SW 1271 (cell line): ENCODE measurements at places on chromosomes 2 and 18.
A peak's percentile ranks its signal among the peaks of the same experiment; 100 is the strongest.

GRCh38 chr2:240284503-240285259 is 144.2 kb upstream of the OTOS start:
- no peak for DNase-seq

GRCh38 chr18:69186162-69186561 is 214.5 kb upstream of the DOK6 start:
- no peak for DNase-seq

GRCh38 chr2:36889795-36890194 is 76.5 kb downstream of the STRN start:
- DNase-seq: peak; percentile 97

DNA sequence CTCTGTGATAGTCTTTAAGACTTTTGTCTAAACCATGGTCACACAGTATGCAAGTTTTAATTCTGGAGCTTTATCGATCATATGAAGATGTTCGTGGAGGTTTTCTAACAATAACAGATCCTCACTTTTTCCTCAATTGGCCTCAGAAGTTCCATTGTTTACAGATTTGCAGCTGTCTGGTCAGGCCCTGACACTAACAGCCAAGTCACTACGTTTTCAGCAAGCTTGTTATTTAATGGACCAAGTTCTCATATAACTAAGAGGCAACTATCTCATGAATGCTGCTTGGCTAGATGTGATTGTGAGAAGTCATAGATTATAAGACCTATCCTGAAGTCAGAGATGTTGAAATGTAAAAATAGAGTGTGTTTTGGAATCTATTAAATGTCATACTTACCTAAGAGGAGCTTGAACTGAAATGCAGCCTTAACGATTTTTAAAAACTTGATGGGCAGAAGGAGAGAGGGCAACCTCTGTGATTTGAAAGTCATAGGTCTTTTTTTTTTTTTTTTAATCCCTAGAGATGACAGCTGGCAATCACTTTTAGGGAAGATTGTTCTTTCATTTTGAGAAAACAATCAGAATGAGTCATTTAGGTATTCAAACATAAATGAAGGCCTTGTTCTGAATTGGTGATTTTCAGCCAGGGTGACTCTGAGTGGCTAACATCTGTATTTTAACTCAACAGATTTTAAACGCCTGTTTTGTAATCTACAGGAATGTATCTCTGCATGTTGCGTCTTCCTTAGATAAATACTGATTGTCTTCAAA is 48.4 kb upstream of the NEMP2 start:
- DNase-seq: no peak

GRCh38 chr2:235206980-235207579 is 255.3 kb downstream of the SH3BP4 start:
- DNase-seq: no peak

DNA sequence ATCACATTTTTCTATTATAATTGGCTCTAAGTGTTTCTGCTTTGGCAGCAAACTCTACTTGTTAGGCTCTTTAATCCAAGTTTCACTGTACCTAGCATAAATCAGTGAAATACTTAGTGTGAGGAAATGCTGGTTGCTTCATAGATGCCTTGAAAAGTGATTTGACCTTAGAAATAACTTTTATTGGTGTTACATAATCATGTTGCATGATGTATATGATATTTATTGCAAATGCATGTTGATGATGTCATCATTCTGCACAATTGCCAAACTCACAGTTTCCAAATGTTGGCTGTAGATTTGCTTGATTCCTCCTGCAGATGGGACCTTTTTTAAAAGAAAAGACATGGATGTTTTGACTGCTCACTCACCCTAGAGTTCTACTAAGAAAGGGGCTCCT is 137.6 kb upstream of the BCL2L11 start:
- no peak for DNase-seq

DNA sequence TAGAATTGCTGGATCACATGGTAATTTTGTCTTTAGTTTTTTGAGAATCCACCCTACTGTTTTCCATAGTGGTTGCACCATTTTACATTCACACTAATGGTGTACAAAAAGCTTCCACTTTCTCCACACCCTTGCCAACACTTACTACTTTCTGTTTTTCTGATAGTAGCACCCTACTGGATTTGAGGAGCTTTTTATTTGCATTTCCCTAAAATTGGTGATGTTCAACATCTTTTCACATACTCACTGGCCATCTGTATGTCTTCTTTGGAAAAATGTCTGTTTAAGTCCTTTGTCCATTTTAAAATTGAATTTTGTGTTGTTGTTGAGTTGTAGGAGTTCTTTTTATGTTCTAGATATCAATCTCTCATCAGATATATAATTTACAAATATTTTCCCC is 3.5 kb downstream of the POLR1A start:
- no peak for DNase-seq

GRCh38 chr2:199848389-199849130 is 2.4 kb downstream of the FTCDNL1 start:
- DNase-seq: no peak

GRCh38 chr2:199070322-199070949 is 387.3 kb downstream of the SATB2 start:
- no peak for DNase-seq

- no peak for DNase-seq
These were observed 895.2 kb upstream of the ZEB2 start for GRCh38 chr2:145415151-145415550.

DNA sequence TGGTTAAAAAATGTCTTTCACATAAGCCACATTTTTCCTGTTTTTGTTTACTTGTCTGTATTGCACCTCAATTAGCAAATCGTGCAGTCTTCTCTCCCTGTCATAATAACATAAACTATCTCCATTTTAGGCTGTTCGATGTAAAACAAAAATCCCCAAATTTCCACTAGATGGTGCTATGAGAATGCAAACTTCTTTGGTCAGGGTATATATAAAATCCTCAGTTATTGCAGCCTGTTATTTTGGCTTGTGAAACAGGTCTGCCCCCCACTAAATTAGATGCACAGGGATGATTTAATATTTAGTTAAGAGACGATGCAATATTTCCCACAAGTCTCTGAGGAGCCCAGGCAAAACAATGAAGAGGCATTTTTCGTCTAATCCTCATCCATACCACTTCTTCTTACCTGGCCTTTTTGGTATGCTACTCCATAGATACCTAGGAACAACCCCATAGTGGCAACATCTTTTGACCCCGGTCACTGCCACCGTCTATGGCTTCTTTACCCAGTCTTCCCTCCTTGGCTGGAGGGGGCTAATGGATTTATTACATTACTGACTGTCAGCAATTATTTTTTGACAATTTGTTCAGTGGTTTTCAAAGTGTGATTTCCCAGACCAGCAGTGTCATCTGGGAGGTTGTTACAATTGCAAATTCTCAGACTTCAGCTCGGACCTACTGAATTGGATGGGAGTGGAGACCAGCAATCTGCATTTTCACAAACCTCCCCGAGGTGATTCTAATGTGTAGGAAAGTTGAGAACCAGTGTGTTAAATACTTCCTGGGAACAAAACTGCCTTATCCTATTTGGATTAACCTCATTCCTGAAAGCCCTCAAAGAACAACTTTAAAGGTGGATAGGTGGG is 117.4 kb upstream of the CWC22 start:
- DNase-seq: no peak

DNA sequence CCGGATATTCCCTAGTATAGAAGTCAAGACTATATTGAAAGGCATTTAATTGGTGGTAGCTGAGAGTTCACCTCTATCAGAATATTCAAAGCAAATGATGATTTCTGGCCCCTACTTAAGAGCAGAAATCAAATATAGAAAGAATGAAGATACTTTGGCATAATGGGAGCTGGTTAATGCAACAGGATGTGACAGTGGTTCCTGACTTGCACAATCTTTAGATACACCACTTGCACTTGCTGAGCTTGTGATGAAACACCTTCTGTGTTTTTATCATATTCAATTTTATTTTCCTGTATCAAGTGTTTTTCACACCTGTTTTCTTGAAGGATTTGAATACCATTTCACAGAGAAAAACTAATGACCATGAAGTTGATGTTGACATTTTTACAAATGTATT is 124.1 kb upstream of the CDH19 start:
- DNase-seq: no peak

- no peak for DNase-seq
These were observed 58.4 kb downstream of the SH3BP4 start for GRCh38 chr2:235010117-235010714.

DNA sequence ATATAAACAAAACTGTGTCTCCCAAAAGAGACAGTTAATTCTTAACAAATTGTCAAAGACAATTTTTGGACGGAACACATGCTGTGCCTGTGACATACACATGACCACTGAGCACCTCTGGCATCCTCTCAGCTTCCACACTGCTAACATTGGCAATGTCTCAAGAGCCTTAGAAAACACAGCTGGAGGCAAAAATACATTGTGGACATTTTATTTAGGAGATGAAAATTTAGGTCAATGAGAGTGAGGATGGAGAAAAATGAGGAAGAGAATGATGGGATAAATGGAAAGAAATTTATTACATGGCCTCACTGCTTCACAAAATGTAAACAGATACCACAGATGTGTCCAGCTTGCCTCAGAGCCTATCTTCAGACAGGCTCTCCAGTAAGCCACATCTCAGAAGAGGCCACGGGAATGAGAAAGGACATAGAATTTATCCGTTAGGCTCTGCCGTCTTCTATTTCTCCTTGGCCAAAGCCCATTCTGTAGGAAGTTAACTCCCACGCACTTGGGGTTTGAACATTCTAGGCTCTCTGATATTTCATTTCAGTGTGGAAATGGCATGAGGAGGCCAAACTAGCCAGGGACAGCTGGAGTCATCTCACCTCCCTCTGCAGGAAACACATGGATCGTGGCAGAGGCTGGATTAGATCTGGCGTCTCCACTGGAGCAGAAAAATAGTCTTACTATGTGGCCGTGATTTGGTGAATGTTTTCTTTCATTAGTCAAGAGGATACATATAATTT is 519.4 kb upstream of the DSEL start:
- no peak for DNase-seq

DNA sequence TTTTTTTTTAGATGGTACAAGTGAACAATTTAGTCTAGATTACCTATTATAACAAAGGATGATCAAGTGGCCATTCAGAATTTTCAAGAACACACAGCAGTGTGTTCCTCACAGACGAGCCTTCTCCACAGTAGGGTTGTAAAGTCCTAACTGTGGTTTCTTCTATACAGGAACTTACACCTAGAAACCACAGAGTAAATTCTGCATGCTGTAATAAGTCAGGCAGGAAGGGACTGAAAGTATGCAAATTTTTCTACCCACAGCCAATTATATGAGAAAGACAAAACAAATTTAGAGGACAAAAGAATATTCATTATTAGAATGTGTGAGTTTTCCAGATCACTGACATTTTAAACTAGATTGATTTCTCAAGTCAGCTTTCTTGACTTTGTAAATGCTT is 99.5 kb downstream of the RBMS1 start:
- no peak for DNase-seq

GRCh38 chr2:45259138-45259537 is 249.9 kb upstream of the SIX2 start:
- no peak for DNase-seq

- DNase-seq: peak; percentile 47
These were observed 97.9 kb upstream of the SERTAD2 start for GRCh38 chr2:64751286-64752260.

DNA sequence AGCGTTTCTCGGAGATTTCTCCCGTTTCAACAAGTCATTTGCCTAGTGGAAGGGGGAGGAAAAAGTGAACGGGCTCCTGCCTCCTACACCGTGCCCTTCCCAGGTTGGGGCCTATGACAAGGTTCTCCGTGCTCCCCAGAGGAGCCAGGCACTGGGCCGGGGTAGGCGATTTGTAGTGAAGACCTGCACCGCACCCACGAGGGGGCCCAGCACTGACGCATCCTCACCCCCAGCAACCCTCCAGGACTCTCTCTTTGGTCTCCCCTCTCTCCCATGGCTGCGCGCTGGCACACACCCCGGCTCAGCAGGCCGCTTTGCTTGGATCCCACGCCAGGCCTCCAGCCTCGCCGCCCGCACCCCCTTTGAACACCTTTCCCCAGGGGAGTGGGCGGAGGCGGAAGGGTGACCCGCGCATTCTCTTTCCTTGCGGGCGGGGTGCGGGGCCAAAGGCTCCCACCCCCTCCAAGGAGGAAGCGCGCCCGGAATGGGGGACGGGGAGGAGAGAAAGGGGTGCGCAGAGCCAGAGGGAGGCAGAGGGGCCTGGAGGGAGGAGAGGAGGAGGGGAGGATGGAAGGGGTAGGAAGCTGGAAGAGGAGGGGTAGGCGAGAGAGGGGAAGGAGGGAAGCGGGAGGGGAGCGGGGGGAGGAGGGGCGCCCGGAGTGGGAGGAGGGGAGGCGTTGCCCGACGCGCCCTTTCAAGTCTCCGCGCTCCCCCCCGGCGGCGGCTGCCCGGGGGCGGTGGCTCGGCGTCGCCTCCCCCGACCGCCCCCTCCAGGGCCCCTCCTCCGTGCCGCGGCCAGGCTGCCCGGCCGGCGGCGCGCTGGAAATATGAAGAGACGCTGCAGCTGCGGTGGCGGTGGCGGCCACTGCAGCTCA is at the start of gene APCDD1:
APCDD1 (plus strand) TSS at position 830 of the 875 bp plus-strand sequence. CDS start 347 bp downstream, outside the sequence.
- no peak for DNase-seq

GRCh38 chr2:220915092-220915623 is 656.9 kb downstream of the EPHA4 start:
- no peak for DNase-seq

- DNase-seq: no peak
These were observed 79.4 kb upstream of the SMAD7 start for GRCh38 chr18:49030138-49030537.

DNA sequence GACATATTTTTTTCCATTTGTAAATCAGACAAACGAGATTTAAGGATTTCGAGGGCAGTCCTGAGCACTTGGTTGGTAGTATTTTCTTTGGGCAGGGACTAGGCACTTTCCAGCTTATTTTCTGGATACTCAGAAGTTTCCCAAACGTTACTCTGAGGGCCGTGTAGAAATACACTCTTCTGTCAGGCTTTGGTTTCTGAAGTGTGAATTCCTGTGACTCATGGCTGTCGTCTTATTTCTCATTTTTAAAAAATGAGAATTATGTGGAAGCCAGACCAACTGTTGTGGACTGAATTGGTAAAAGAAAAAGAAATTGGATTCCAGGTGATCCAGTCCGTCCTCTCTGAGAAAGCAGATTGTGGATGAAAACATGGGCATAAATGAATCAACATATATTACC is 658.6 kb upstream of the FANCL start:
- no peak for DNase-seq

DNA sequence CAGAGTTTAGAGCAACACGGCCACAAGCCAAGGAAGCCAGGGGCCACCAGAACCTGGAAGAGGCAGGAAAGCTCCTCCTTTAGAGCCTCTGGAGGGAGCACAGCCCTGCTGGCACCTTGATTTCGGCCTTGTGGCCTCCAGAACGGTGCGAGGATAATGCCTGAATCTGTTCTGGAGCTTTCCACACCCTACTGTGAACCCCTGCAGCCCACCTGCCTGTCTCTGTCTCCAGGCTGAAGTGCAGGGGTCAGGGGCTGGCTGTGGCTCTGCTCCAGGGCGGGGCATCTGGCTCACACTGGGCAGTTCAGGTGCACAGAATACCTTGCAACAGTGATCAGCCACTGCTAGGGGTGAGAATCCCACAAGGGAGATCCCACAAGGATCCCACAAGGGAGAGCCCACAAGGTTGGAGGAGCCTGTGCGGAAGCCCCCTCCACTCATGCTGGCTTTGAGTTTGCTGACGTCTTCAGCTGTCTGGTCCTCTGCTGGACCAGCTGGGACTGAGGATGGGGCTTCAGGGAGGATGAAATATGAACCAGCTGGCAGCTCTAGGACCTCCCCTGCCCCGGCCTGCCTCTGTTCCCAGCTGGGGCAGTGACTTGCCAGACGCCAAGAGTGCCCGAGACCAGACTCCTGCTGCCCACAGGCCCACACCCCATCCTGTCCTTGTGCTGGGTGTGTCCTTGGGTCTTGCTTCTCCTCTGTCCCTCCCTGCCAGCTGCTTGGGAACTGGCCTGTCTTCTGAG is 56.4 kb upstream of the OTOS start:
- no peak for DNase-seq

GRCh38 chr2:32947076-32947483 is 327 bp downstream of the LTBP1 start:
- no peak for DNase-seq
